Stomach (tissue), 19 donors: ENCODE measurements at places on chromosomes 1 and 21. TPM values are rescaled to one million over a fixed set of nuclear protein-coding genes. Genes with fewer than 3 reads are reported as not detected.

The OBSCN gene
- 39.1 TPM for total RNA-seq

- no peak for DNase-seq
These were observed 97.7 kb downstream of the PAPPA2 start for GRCh38 chr1:176560681-176561080.

The RNF187 gene
- 28.6 TPM for total RNA-seq

The CYP4Z1 gene
- total RNA-seq: 8.9 TPM

DNA sequence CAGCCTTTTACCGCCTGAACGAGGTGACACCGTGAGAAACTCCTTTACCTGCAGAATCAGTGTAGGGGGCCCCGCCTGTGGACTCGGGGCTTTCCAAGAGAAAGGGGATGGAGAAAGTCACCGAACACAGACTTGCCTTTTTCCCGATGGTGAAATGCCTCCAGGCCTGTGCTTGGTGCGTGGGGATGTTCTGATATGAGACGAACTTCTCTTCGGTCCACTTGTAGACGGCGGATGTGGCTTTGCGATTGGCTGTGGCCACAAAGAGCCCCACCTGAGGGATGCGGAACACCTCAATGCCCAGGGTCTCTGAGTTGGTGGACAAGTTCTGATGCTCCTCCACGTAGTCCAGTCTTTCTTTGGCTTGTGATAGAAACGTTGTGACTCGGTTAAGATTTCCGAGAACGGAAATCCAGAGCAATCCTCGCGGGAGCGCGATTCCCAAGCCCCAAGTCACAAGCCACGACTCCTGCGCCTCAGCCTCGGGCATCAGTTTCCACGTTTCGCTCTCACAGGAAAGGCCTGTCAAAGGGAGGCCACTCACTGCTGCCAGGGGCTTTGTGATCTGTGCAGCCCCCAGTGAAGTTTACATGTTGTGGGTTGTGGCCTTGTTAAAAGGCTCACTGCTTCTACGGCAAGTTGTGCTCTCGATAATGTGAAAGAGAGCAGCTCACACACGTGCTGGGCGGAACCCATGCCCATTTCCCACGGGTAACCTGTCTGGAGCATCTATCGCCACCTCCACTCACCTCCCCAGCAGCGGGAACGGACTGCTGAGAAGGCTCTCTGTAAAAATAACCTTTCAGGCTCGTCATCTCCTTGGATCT is 12.6 kb downstream of the KRTAP10-1 start:
- DNase-seq: no peak

The IGSF3 gene
- 18.1 TPM for total RNA-seq

DNA sequence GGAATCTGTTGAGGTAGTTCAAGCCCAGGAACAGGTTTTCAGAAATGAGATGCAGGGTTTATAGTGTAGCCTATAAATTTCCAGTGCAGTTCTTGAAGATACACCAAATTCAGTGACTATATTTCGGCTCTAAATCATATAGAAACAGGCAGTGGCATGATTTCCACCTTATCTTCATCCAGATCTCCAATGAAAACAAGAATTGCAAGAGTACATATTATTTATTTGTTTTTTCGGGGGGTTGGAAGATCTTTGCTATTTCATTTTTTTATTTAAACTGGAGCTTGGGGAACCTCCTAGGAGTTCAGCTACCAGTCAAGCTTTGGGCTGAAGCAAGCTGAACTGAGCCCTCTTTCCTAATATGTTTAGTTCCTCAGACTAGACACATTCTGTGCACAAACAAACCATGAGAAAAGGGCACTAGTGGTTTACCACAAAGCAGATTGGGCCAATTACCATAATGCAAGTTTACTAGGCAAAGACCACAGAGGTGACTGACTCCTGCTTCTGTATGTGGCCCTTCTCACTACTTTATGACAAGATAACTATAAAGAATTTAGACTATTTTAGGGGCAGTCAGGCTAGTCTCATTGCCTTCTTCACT is 68.5 kb downstream of the RGS2 start:
- no peak for DNase-seq

The GNG4 gene
- total RNA-seq: not detected

The SLFNL1 gene
- 0.73 TPM for total RNA-seq

The VPS13D gene
- 98.6 TPM for total RNA-seq

DNA sequence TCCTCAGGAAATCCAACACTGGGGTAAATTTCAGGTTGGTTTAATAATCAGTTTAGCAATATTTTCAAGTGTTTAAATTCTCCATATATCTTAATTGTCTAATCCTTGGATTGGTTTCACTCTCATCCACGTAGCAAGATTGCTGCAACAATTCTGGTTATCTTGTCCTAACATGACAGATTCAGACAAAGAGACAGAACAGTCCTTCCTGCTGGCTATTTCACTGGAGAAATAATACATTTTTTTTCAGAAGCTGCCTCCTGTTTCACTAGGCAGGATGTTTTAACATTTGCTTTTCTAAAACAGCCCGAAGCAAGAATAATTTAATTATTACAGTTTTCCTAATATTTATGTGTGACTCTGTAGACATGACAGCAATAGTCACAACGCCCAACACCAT is 2011.2 kb downstream of the NCAM2 start:
- DNase-seq: no peak

The TMEM240 gene
- total RNA-seq: not detected

The C1orf141 gene
- not detected for total RNA-seq

DNA sequence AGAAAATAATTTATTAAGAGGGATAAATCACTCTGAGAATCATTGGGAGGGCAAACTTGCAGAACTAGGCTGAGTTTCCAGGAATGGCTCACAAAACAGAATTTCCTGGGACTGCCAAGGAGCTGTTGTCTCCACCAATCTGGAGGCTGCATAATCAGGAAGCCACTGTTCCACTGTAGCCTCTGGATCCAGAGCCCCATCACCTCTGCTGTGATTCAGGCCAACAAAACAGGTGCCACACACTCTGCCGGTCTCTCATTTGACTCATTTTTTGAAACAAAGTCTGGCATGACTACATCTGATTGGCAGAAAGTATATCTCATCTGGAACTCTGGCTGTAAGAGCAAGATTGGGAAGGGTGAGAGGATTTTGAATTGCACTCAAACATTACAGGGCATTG is 178.9 kb upstream of the C1orf105 start:
- no peak for DNase-seq

The CGN gene
- total RNA-seq: 126 TPM

- DNase-seq: no peak
These were observed 5.2 kb downstream of the MTARC1 start for GRCh38 chr1:220791956-220792355.

The MPL gene
- total RNA-seq: not detected

- peak; percentile 84 for DNase-seq
These were observed 44.1 kb upstream of the SLC25A33 start for GRCh38 chr1:9494936-9495758.

DNA sequence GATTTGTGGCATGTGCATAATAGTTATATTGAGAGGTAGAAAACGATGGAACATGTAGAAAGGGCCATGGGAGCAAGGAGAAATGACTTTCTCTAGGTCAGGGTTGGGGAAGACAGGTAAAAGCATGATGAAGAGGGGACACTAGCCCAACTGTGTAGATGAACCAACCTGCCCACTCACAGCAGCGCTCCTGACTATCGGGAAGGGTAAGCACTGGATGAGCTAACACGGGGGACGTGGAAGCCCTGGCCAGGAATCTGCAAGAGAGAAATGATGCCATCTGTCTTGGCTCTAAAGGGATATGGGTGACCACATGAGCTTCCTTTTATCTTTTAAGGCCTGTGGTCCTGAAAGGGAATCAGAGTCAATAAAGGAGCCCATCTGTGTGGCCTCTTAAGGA is 36.2 kb upstream of the TMEM125 start:
- DNase-seq: no peak

The NBPF4 gene
- not detected for total RNA-seq

The SPRR2A gene
- total RNA-seq: not detected

DNA sequence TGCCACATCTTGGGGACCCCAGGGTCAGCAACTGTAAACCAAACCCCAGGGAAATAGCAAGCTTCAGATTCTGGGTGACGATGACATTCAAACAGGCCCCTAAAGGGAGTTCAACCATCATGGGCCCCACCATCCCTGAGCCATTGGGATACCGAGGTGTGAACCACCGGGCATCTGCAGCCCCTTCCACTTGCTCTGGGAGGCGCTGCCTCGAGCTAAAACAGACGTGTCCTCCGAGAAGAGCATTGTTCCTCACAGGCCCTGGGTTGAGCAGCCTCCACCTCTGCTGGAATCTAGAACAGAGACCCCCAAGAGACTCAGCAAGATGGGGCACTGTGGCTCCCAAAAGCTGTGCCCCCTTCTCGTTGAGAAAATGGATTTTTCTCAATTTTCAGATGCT is 19.0 kb upstream of the EFHD2 start:
- DNase-seq: no peak

The KLHL20 gene
- total RNA-seq: 30.7 TPM

DNA sequence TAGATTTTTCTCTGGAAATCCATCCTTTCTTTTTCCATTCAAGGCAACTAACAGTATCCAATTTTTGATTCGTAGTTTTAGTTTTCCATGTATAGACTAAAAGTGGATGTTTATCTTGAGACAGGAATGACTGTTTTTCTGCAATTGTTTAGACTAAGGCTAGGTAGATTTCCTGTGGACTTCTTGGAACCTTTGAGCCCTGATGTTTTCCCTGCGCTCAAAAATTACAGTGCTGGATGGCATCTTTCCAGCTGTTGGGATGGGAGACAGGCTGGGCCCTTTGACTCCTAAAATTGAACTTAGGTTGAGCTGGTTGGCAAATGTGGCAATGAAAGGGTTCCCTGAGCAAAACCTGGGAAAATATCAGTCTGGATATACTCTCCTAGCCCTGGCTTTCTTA is 180.4 kb downstream of the DHRS3 start:
- DNase-seq: no peak

The CELA2B gene
- total RNA-seq: not detected

The C1orf87 gene
- total RNA-seq: not detected

- DNase-seq: no peak
These were observed 73.4 kb downstream of the ST6GALNAC3 start for GRCh38 chr1:76147917-76148316.

DNA sequence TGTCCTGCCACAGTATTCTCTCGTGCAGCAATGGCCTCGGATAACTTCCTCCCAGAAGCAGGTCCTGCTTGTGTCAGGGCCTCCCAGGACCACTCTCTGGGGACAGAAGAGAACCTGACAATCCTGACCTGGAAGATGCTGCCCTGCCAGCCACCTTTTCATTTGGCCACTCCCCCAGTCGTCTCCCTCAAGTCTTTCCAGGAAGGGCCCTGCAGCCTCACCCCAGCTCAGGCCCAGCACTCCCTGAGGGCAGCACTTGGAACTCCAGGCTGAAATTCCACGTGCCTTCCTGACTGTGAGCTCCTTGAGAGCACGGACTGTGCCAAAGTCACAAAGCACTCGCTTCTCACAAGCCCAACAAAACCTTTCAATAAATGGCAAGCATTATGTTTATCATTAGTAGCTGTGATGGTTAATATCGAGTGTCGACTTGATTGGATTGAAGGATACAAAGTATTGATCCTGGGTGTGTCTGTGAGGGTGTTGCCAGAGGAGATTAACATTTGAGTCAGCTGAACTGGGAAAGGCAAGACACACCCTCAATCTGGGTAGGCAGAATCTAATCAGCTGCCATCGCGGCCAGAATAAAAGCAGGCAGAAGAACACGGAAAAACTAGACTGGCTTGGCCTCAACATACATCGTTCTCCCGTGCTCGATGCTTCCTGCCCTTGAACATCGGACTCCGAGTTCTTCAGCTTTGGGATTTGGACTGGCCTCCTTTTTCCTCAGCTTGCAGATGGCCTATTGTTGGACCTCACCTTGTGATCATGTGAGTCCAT is 2.3 kb upstream of the CLEC20A start:
- no peak for DNase-seq

DNA sequence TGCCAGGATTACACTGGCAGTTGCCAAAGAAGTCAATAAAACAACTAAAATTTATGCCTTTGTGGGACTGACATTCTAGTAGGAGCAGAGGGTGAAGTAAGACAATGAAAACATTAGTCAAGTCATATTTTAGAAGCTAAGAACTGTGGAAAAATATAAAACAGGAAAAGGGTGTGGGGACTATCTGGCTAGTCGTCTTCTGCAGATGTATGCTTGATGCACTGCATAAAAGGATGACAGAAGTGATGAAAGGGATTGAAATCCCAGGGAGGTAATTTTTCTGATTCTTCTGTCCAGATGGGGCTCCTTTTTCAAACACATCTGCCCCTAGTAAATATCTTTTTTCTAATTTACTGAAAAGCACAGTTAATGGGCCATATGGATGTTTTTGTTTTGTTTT is 706.3 kb downstream of the ADGRL2 start:
- DNase-seq: no peak

The PADI4 gene
- total RNA-seq: 0.18 TPM

The CLCA4 gene
- total RNA-seq: not detected

The SLC5A9 gene
- 1.8 TPM for total RNA-seq

The SLAMF1 gene
- total RNA-seq: 4.1 TPM

DNA sequence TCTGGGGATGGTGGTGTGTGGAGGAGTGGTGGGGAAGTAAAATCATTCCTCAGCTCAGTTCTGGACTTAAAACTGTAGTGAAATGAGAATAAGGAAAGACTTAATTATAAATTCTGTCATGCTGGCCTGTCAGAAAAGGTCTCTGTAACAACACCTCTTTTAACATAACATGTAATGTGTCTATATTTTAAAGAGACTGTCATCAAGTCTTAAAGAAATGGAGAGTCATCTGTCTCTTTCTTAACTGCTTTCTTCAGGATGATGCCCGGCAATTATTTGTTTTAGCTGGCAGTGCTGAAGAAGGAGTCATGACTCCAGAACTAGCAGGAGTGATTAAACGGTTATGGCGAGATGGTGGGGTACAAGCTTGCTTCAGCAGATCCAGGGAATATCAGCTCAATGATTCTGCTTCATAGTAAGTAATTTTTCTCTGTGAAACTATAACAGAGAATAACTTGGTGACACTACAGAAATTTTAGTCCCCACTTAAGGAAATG is 30.6 kb downstream of the GNAI3 start:
- no peak for DNase-seq

DNA sequence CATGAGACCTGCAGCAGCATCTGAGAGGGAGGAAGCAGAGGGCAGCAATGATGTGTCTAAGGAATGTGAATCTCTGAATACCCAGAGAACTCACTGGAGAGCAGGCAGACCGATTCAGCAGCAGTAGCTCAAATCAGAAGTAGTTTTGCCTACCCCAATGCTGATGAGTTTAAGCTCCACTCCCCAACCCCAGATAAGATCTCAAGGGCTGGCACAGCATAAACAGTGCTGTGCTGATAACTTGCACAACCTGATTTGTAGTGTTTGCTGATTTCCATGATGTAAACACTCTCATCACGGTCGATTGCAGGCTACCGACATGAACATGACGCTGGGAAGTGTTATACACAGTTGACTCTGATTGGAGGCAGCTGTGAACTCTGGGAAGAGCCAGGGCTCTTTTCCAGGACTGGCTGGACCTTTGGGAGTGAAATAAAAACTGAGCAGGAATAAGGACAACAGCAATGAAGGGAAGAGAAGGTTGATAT is 11.2 kb upstream of the HMGCS2 start:
- DNase-seq: peak; percentile 80

GRCh38 chr1:216805233-216805632 is 82.0 kb upstream of the ESRRG start:
- no peak for DNase-seq

GRCh38 chr1:182615468-182616129 is 11.4 kb upstream of the RGS16 start:
- DNase-seq: no peak

- DNase-seq: no peak
These were observed 50.5 kb upstream of the GPR52 start for GRCh38 chr1:174397261-174397660.

The ENAH gene
- 178 TPM for total RNA-seq

- peak; percentile 72 for DNase-seq
These were observed 73.1 kb upstream of the GJB5 start for GRCh38 chr1:34681480-34682451.
